ENCODE measurements at places on chromosomes 7 and 10.

DNA sequence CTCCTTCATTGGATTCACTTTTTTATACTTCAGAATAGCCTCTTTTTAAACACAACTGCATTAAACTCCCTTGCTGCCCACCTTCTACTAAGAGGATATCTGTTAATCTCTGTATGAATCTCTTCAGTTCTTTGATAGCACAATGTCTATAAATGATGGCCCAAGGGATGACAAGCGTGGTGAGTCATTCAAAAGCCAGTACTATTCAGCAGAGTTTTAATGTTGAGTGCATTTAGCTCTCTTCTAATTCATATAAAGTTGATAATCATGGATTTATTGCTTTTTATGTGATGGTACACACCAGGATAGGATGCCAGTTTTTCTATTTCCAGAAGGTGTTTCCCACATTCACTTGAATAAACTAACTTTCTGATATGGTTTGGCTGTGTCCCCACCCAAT, 57.4 kb upstream of the HECTD2 start:
- DNase-seq, result no peak

DNA sequence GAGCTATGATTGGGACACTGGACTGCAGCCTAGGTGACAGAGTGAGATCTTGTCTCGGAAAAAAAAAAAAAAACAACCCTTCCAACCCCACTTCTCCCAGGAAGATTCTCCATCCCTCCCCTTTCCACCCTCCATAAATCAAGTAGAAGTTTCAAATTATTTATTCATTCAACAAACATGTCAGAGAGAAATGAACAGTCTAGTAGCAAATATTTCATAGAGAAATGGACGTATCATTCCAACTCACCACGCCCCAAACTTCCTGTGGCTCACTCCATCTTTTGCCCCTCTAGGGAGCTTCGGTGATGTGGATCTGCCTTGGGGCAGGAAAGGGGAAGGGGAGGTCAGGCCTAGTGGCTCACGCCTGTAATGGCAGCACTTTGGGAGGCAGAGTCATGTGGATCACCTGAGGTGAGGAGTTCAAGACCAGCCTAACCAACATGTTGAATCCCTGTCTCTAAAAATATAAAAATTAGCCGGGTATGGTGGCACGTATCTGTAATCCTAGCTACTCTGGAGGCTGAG, 638 bp upstream of the TRAPPC14 start:
- no peak for DNase-seq

- no peak for DNase-seq
Observed at GRCh38 chr10:63146503-63146902, 13.4 kb downstream of the NRBF2 start.

- no peak for DNase-seq
Observed at GRCh38 chr10:60348982-60349381, 40.7 kb downstream of the ANK3 start.

GRCh38 chr10:130928306-130928705, 383.2 kb downstream of the TCERG1L start:
- DNase-seq, result no peak

Data from Ammon's horn (tissue), 1 donor.